ENCODE measurements at places on chromosomes 11 and 22. TPM values are rescaled to one million over a fixed set of nuclear protein-coding genes. Genes with fewer than 3 reads are reported as not detected.

DNA sequence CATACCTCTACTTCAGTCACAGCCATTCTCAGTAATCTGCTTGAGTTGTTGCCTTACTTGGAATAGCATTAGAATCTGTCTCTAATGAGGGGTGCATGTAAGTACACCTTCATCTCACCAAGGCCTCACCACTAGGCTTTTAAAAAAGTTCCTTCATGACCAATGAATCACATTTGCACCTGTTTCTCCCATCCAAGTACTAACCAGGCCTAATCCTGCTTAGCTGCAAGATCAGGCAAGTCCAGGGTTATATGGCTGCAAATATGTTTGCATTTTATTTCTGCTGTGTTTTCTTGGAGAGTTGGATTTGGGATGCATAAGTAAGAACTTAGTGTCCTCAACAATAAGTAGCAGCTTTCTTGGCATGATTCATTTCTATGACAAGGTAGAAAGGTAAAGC, 66.9 kb downstream of the BBOX1 start:
- no peak for DNase-seq

DNA sequence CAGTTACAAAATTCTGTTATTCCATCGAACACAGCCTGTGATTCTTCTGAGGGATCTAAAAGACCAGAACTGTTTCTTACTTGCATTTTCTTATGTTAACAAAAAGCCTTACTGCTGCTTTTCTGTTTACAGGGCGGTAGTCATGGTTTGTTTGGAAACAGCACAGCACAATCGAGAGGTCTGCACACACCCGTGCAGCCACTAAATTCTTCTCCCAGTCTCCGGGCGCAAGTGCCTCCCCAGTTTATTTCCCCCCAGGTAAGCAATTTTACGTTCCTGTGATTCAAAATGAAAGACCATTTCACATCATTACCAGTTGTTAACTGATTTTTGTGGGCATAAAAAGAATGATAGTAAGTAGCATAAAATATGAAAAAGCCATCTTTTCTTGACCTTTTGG, 60.8 kb upstream of the ADSL start:
- DNase-seq, result no peak

DNA sequence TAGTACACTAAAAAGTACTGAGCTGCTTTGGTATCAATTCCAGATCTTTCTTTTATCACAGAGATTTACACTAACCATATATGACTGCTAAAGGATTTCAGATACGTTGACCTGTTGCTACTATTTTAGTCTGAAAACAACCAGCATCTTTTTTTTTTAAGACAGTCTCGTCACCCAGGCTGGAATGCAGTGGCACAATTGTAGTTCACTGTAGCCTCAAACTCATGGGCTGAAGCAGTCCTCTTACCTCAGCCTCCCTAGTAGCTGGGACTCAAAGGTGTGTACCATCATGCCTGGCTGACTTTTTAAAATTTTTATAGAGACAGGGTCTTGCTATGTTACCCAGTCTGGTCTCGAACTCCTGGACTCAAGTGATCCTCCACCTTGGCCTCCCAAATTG, 24.2 kb upstream of the L3MBTL2 start:
- DNase-seq, result no peak

- no peak for DNase-seq
Observed at GRCh38 chr11:22674470-22675439, 8.3 kb downstream of the GAS2 start.

DNA sequence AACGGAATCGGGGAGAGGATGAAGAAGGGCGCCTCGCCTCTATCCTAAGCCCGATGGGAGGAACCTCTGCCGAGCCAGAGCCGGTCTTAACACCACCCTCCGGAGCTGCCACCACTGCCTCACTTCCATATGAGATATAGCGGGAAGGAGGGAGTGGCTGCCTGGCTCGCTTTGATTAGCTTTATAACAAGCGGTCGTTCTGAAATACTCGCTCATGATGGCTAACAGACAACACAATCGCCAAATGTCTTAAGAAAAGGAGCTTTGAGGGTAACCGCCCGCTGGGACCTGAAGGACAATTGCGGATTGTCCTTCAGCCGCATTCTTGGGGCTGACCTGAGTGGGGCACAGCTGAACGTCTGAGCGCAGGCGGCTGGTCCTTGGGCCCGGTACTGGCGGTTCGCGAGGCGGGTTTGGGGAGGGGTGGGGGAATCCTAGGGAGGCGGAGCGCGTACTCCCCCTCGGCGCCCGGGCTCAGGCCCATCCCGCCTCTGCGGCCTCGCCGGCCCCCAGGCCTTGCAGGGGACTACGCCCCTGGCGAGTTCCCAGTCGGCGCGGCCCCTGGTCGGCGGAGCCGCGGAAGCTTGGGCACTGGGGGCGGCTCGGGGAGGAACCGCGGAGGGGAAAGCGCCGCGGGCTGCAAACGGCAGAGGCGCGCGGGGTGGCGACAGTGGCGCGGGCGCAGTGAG, at the start of gene PLAAT5:
Gene PLAAT5 (minus strand): TSS at position 617 of the 689 bp plus-strand sequence. CDS start 133 bp downstream, at position 484.
- no peak for DNase-seq

DNA sequence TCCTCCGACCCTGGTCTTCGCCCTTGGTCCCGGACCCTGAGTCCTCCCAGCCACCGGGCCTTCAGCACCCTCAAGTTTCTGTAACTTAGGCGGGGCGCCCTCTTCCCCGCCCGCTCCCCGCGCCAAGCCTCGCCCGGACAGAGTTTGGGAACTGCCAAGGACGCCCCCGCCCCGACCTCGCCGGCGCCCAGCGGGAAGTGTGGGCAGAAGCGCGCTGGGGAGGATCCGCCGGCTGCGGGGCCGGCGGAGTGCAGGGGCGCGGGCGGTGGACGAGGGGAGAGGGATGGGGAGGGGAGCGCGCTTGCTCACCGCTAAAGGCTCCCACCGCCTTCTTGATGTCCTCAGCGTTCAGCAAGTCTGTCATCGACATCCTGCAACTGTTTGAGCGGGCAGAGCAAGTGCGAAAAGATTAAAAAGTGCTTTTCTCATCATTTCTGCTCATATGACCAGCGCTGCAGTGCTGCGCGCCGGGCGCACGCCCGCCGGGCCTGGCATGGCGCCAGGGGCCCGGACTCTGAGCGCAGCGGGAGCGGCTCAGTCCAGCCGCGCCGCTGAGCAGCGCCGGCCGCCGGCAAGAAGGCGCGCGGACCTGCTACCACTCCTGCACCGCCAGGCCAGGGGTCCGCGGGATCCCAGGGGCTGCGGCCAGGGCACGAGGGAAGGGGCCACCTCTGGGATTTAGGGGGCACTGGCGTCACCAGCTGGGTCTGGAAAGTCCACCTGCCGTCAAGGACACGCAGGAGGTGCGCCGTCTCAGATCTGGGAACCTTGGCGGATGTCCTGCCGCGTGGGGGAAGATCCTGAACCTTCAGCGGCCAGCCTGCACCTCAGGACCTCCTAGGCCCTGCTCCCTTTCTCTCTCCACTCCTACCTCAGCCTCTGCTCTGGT, at the start of gene PVALB:
Gene PVALB (minus strand): TSS at position 400 of the 889 bp plus-strand sequence. CDS start 30 bp downstream, at position 370.
- peak; percentile 13 for DNase-seq

DNA sequence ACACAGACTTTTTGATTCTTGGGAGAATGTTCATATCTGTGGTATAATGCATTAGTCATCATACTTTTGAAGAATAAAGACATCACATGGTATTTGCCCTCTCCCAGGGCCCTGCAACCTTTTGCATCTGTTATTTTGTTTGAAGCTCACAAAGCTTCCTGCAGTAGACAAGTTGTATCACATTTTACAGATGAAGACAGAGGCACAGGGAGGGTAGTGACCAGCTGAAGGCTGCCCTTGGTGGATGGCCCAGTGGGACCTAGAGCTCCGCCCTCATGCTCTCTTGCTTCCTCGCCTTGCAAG, 66.4 kb downstream of the UBASH3B start:
- peak; percentile 94 for DNase-seq

GRCh38 chr11:15144347-15144746, 29.6 kb downstream of the INSC start:
- DNase-seq, result no peak

- no peak for DNase-seq
Observed at GRCh38 chr22:48717076-48717810, 1110.4 kb downstream of the BRD1 start.

GRCh38 chr11:102332611-102332994, 14.4 kb upstream of the BIRC2 start:
- no peak for DNase-seq

DNA sequence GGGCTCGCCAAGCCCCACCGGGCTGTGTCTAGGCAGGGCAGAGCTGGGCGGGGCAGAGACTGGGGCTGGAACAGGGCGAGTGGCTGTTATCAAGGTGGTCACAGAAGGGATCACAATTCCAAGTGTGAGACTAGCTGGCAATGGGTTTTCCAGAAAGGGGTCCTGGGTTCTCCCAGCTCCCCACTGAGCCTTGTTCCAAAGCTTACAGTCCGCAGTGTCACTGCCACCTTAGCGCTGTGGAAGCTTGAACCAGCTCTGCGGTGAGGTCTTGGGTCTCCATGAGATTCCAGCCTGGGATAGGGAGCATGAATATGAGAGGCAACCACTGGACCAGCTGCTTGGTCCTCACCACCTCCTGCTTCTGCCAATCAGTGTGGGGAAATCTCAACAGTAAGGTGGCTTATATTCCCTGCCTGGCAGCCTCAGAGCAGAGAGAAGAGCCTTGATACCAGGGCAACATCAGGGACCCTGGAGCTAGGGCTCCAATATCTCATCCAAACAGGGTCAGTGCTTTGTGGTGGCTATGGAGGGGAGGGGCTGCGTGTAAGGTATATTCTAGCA, 831 bp downstream of the CD44 start:
- DNase-seq, result no peak

DNA sequence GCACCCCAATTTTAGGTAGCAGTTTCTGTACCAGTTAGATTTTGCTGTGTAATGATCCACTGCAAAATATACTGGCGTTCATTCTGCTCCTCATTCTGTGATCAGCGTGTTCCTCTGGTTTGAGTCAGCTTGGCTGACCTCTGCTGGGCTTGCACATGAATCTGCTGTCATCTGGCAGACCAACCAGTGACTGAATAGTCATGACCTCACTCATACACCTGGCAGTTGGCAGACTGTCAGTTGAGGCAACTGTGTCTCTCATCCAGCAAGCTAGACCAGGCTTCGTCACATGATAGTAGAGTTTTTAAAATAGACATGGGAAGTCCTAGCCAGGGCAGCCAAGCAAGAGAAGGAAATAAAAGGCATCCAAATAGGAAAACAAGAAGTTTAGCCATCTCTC, 316.3 kb upstream of the LARGE1 start:
- DNase-seq, result no peak

DNA sequence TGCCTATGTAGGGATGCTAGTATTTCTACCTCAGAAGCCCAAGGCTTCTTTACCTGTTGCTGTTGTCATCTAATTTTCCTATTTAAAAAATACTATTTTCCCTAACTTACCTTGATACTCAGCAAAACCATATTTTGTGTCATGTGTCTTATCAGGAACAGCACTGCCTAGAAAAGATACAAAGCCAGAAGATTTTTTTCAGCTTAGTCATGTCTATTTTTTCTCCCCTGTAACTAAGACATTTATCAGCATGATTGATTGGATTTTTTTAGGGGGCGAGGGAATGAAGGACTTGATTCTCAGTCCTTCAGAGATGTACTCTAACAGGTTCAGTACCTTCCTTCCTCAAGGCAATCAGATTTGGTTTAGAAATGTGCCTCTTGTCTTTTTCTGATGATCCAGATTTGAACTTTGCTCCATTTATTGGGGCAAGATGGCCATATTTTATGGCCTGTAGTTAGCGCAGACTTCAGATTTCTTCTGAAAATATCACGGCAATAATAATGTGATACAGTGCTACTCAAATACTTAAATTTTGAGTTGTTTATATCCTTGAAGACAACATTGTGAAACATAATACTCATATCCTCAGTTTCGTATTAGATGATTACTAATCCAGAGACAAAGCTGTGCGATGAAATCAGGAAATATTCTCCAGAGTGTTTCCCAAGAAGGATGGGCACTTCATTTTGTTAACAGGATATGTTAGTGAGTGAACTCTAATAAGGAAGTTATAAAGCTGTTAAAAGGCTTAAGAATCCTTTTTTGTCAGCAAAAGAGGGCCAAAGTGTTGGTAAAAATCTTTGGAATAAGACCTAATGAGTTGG, 3.8 kb upstream of the PIK3IP1 start:
- DNase-seq, result peak; percentile 58

DNA sequence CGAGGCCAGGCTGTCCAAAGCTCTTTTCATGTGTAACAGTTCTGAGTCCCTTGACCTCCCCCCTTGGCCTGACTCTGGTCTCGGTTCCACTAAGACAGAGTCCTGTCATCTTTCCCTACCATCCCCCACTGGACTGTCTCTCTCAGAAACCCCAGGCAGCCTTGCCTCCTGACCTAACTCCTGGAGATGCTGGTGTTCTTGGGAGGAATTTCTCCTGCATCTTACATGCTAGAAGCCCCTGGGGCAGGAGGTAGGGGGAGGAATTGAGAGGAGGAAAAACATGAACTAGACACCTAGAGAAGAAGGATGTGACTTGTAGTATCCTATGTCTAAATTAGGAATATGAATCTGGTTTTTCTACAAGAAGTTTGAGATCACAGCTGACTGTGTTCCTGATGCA, 648 bp upstream of the IL18BP start:
- no peak for DNase-seq

- peak; percentile 6 for DNase-seq
Observed at GRCh38 chr11:95661162-95661561, 128.4 kb downstream of the FAM76B start.

- DNase-seq, result peak; percentile 93
Observed at GRCh38 chr22:27987557-27987956, 68.5 kb upstream of the PITPNB start.

GRCh38 chr11:48074425-48075181, 94.2 kb downstream of the PTPRJ start:
- DNase-seq, result no peak

- DNase-seq, result peak; percentile 81
Observed at GRCh38 chr22:19478901-19479354, at the start of gene UFD1. UFD1 (minus strand) TSS chr22:19479193; CDS start chr22:19479085, 108 bp downstream.

Gene P2RY2
- polyA plus RNA-seq, result not detected

Gene TMEM138
- polyA plus RNA-seq, result 53.2 TPM

Gene MPZL3
- polyA plus RNA-seq, result 0.14 TPM

Gene SLC15A3
- 4.4 TPM for polyA plus RNA-seq

Gene PTH
- polyA plus RNA-seq, result not detected

Gene DRD4
- not detected for polyA plus RNA-seq

Gene FOXRED2
- polyA plus RNA-seq, result 4.0 TPM

Measured in IMR-90 (cell line).